ENCODE measurements at places on chromosomes 1 and 21. TPM values are rescaled to one million over a fixed set of nuclear protein-coding genes. Genes with fewer than 3 reads are reported as not detected.

Gene ANGPTL1
- polyA plus RNA-seq: 4.0 TPM

Gene KIF26B
- 33.3 TPM for polyA plus RNA-seq

Gene MACO1
- 31.6 TPM for polyA plus RNA-seq

Gene CNN3
- polyA plus RNA-seq: 349 TPM

Gene WDR64
- polyA plus RNA-seq: 0.58 TPM

Gene SPRR2G
- not detected for polyA plus RNA-seq

Gene ZNHIT6
- polyA plus RNA-seq: 32.1 TPM

Gene DNM3
- polyA plus RNA-seq: 3.9 TPM

Gene HHAT
- polyA plus RNA-seq: 15.2 TPM

Gene REN
- polyA plus RNA-seq: 15.3 TPM

Gene CSF3R
- polyA plus RNA-seq: 5.2 TPM

Gene HRNR
- 1.0 TPM for polyA plus RNA-seq

Gene NCF2
- 2.9 TPM for polyA plus RNA-seq

Gene HSPA13
- 55.8 TPM for polyA plus RNA-seq

Gene IVL
- 0.23 TPM for polyA plus RNA-seq

Gene RAB7B
- polyA plus RNA-seq: 2.3 TPM

Gene FCRL5
- polyA plus RNA-seq: 0.17 TPM

Gene UBASH3A
- not detected for polyA plus RNA-seq

Gene RXFP4
- polyA plus RNA-seq: 0.15 TPM

Gene PDE4B
- polyA plus RNA-seq: 10.3 TPM

Gene CELA3A
- polyA plus RNA-seq: not detected

Gene LAMC1
- 297 TPM for polyA plus RNA-seq

Gene PRAMEF9
- polyA plus RNA-seq: not detected

Gene SGIP1
- 18.4 TPM for polyA plus RNA-seq

Gene FAM167B
- 5.8 TPM for polyA plus RNA-seq

Gene CLCA1
- not detected for polyA plus RNA-seq

Gene SLC41A1
- polyA plus RNA-seq: 35.4 TPM

Gene PBX1
- polyA plus RNA-seq: 172 TPM

Gene OR2T29
- not detected for polyA plus RNA-seq

Gene BLZF1
- 32.2 TPM for polyA plus RNA-seq

Gene TMIGD3
- polyA plus RNA-seq: 0.96 TPM

Gene SYT14
- 0.57 TPM for polyA plus RNA-seq

Gene MFAP2
- 180 TPM for polyA plus RNA-seq

Gene TMPRSS15
- polyA plus RNA-seq: 0.50 TPM

Gene MEGF6
- 8.6 TPM for polyA plus RNA-seq

Gene SPRR2A
- polyA plus RNA-seq: not detected

Gene ANGPTL3
- 8.9 TPM for polyA plus RNA-seq

Gene AHCTF1
- polyA plus RNA-seq: 61.5 TPM

Gene RHD
- 2.1 TPM for polyA plus RNA-seq

Gene ANKRD34A
- polyA plus RNA-seq: 0.57 TPM

Gene OLIG2
- polyA plus RNA-seq: not detected

Gene KRTAP12-2
- not detected for polyA plus RNA-seq

Gene TBX15
- 0.35 TPM for polyA plus RNA-seq
